ENCODE measurements at places on chromosomes 2 and 18. TPM values are rescaled to one million over a fixed set of nuclear protein-coding genes. Genes with fewer than 3 reads are reported as not detected.

CPS1 gene
- total RNA-seq, result under 0.01 TPM

FEV gene
- 1.3 TPM for total RNA-seq

FSHR gene
- total RNA-seq, result not detected

DNA sequence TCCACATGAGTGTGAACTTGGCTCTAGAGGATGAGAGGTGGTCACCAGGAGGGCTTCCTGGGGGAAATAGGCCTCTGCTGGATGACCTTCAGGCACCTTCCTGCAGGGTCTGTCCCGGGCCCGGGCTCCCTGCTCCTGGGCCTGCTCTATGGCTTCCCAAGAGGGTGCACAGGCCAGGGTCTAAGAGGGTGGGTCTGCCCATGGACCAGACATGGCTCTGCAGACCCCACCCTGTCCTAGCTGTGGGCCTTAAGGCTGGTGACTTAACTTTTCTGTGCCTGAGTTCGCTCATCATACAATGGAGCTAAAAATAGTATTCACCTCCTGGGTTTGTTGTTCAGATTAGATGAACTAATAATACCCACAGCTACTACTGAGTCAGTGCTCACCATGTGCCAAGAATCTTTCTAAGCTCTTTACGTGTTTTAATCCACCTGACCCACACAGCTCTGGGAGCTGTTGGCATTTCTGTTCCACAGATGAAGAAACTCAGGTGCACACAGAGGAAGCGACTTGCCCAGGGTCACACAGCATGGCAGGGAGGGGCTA, 14.4 kb downstream of the INHBB start:
- no peak for DNase-seq
- H3K27me3 ChIP-seq, result peaks cover 27% of the 10 kb centered on the region
- peaks cover 6% of the 10 kb centered on the region for H3K4me1 ChIP-seq
- no peaks in the 10 kb centered on the region for H3K36me3 ChIP-seq
- no peak overlapping the region for H3K4me3 ChIP-seq

DNA sequence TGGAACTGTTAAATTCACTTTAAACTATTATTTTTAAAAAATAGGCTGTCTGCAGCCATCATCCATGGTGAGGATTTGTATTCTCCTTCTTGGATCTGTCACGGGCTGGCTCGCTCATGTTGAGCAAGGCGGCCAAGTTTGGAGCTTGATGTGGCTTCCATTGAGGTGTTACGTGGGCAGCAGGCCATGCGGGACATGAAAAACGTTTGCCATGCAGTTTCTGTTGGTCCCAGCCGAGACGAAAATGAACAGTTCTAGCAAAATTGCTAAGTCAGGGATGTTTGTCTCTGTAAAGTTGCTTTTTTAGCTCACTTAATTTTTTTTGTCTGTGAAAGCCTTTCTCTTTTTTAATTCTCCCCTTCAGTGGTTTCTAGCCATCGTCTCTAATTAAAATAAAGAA, 70.2 kb upstream of the MGAT5 start:
- H3K4me1 ChIP-seq, result peaks cover 38% of the 10 kb centered on the region
- no peak for DNase-seq
- no peaks in the 10 kb centered on the region for H3K36me3 ChIP-seq
- H3K27me3 ChIP-seq, result no peaks in the 10 kb centered on the region

DNA sequence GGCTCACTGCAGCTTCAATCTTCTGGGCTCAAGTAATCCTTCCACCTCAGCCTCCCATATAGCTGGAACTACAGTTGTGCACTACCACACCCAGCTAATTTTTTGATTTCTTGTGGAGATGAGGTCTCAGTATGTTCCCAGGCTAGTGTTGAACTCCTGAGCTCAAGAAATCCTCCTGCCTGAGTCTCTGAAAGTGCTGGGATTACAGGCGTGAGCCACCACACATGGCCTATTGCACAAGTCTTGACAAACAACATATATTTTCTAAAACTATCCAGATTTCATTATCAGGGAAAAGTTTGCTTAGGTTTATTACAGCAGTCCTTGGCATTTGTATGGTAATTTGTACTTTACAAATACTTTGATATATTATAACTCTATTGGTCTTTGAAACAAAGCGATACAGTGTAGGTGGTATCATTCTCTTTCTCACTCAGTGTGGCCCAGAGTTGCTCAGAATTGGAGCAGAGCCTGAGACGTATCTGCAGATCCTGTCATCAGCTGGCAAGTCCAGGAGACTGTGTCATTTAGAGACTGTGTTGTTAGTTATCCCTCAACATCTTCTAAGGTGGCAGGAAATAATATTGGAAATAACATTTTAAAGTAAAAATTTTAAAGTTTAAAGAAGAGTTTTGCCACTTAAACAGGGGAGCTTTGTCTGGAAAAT, 41.4 kb downstream of the PDK1 start:
- no peak for DNase-seq
- peaks cover 55% of the 10 kb centered on the region for H3K36me3 ChIP-seq
- no peaks in the 10 kb centered on the region for H3K4me1 ChIP-seq
- no peak overlapping the region for H3K4me3 ChIP-seq
- H3K27ac ChIP-seq, result no peak overlapping the region

- DNase-seq, result no peak
- no peaks in the 10 kb centered on the region for H3K36me3 ChIP-seq
- no peaks in the 10 kb centered on the region for H3K27me3 ChIP-seq
- no peaks in the 10 kb centered on the region for H3K4me1 ChIP-seq
- H3K27ac ChIP-seq, result no peak overlapping the region
Observed at GRCh38 chr2:214992911-214993310, 145.5 kb downstream of the ABCA12 start.

DNA sequence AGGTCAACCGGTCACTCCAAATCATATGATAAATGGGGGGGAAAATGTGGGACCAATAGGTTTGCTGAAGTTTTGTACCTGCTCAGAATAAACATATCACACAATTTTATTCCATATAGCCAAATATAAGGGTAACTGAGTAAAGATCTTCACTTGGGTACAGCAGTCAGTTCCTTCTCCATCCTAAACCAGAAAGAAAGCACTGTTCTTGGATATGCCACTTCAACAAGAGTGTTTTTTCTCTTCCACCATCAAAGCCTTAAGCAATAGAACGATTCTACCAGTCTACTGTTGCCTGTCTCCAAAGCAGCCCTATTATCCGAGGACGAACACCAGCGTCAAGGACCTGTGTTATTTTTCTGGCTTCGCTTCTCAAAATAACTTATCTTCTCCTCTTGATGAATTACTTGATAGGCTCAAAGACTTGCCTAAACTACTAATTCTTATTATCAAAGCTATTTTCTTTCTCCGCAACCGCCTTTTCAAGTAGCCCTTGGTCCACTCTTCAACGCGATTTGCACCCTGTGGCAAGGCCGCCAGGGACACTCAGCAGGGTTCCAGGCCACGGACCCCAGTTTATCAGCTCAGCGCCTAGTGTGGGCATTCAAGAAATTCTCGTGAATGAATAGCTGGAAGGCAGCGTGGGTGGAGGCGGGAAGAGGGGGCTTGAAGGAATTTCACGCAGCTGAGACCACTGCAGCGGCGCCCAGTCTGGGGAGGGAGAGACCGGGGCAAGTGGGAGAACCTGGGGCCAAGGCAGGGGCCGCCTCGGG, 646 bp downstream of the ALS2 start:
- peak overlapping the region; percentile 92 for H3K4me3 ChIP-seq
- no peak for DNase-seq
- H3K27ac ChIP-seq, result peak overlapping the region; percentile 95
- H3K4me1 ChIP-seq, result peaks cover 61% of the 10 kb centered on the region
- H3K27me3 ChIP-seq, result no peaks in the 10 kb centered on the region

- no peaks in the 10 kb centered on the region for H3K4me1 ChIP-seq
- DNase-seq, result no peak
- no peak overlapping the region for H3K4me3 ChIP-seq
Observed at GRCh38 chr2:45105050-45105582, 95.9 kb upstream of the SIX2 start.

IL18R1 gene
- 10.5 TPM for total RNA-seq

DNA sequence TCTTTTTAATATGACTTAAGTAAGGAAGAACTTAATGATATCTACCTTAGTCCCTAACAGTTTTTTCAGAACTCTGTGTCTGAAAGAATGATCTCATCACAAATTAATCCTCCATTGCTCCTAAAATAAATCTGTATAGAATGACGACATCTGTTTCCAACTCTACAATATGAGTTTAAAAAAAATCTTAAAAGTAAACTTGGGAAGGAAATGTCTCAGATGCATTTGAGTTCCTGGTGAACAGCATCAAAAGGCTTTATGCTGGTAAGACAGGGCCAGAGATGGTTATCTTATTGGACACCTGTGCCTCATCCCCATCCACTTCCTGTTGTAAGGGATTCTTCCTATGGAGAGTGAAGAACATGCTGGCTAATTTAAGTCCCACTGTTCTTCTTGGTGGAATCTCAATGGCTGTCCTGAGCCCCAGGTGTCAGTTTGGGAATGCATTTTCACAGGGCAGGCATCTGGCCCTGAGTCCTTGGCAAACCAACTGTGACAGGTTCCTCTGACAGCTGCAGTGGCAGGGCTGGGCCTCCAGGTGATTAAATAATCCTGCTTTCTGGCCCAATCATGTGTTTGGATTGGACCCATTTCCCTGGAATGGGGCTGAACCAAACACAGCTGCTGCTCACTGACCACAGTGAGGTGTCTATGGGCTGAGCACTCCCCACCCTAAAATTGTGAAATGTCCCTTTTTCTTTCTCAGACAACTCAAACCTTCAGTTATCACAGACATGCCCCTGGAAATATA, 12.9 kb upstream of the NCKAP5 start:
- H3K4me3 ChIP-seq, result no peak overlapping the region
- H3K27ac ChIP-seq, result no peak overlapping the region
- H3K36me3 ChIP-seq, result no peaks in the 10 kb centered on the region
- DNase-seq, result no peak
- no peaks in the 10 kb centered on the region for H3K27me3 ChIP-seq
- H3K4me1 ChIP-seq, result no peaks in the 10 kb centered on the region

DNA sequence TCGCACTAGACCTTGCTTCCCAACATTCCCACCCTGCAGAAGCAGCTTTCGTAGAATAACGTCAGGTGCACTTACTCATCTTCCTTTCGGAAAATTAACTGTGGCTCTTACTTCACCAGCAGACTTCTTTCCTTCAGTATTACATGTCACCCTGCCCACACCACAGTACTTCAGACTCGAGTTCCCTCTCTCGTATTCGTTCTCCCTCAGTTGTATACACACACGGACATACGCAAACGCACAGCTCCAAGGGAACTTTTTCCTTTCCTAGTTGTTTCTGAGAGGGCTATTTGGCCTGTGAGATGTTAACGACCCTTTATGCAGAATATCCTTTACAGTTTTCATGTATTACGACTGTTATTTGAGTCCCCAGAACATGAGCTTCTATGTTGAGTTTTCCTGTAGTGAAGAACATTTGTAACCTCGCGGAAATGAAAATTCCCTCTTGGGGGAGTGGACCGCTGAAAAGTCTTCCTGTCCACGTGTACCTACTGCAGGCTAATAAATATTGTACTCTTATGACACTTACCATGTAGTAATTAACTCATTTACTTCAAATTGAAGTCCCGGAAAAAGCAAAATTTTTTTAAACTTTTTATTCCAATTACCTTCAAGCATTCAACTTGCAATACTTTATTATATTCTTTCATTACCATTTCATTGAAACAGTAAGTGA, 908 bp downstream of the ERLEC1 start:
- no peak for DNase-seq
- no peaks in the 10 kb centered on the region for H3K36me3 ChIP-seq
- peak overlapping the region; percentile 85 for H3K4me3 ChIP-seq
- H3K27ac ChIP-seq, result peak overlapping the region; percentile 90

RAX gene
- total RNA-seq, result not detected

- H3K4me3 ChIP-seq, result peak overlapping the region; percentile 89
- H3K4me1 ChIP-seq, result peaks cover 56% of the 10 kb centered on the region
- peak overlapping the region; percentile 98 for H3K27ac ChIP-seq
Observed at GRCh38 chr18:2657788-2658458, 2.4 kb downstream of the SMCHD1 start.

DNA sequence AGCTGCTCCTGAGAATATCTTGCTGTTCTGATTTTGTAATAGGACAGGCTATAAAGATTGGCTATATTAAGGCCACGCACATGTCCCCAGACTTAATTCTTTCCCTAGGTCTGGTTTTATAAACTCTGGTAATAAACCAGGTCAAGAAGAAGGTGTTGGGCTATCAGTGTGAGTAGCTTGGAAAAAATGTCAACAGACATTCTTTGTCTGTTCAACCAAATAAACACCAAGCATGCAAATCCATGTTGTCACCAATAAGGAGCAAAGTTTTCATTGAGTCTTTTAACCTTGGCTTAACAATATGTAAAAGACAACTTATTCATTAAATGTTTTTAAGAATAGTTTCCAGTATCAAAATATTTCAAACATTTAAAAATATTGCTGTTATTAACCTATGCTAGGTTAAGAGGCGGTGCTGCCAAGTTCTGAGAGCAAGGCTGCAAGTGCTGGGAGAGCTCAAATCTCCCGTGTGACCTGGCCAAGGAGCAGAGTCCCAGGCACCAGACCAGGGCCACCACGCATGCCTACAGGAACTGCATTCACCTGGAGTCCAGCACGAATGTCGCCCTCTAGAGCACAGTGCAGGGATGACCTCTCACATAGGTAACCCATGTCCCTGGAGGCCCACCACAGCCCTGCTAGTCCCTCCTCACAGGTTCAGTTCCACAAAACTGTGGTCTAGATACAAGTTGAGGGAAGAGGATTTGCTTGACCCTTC, 120.5 kb upstream of the POU3F3 start:
- DNase-seq, result no peak
- no peak overlapping the region for H3K27ac ChIP-seq
- no peaks in the 10 kb centered on the region for H3K4me1 ChIP-seq

OSR1 gene
- total RNA-seq, result 1.2 TPM

DNA sequence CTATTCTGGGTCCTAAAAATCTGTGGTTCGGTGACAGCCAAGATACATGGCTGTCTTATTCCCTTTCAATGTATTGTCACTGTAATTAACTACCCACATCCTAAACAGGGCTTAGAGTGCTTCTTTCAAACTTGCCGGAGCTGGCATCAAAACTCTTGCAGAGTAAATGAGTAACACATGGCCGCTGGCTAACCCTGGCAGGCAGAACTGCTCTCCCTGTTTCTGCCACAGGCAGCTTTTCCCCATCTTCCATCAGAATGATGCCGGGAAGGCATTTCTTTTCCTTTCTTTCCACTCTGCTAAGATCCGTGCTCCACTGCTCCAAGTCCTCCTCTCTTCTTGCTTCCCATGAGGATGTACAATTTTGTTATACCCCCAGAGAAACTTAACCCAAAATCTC, 54.8 kb upstream of the PTPRM start:
- H3K27ac ChIP-seq, result no peak overlapping the region
- H3K27me3 ChIP-seq, result no peaks in the 10 kb centered on the region
- H3K4me1 ChIP-seq, result no peaks in the 10 kb centered on the region
- no peaks in the 10 kb centered on the region for H3K36me3 ChIP-seq

GRCh38 chr2:11748018-11748860, 1.8 kb downstream of the LPIN1 start:
- peak overlapping the region; percentile 70 for H3K4me3 ChIP-seq
- DNase-seq, result no peak
- H3K27me3 ChIP-seq, result no peaks in the 10 kb centered on the region
- peak overlapping the region; percentile 8 for H3K27ac ChIP-seq
- no peaks in the 10 kb centered on the region for H3K36me3 ChIP-seq

SCYGR4 gene
- total RNA-seq, result not detected

GRCh38 chr18:43622024-43622423, 344.7 kb upstream of the SYT4 start:
- DNase-seq, result no peak
- H3K4me3 ChIP-seq, result no peak overlapping the region
- no peaks in the 10 kb centered on the region for H3K4me1 ChIP-seq
- no peaks in the 10 kb centered on the region for H3K36me3 ChIP-seq

LINC00305 gene
- total RNA-seq, result not detected
